ENCODE measurements at places on chromosomes 1 and 21. TPM values are rescaled to one million over a fixed set of nuclear protein-coding genes. Genes with fewer than 3 reads are reported as not detected.

- no peaks in the 10 kb centered on the region for H3K4me1 ChIP-seq
- H3K27me3 ChIP-seq = no peaks in the 10 kb centered on the region
- H3K27ac ChIP-seq = no peak overlapping the region
These were observed 83.2 kb upstream of the PBX1 start for GRCh38 chr1:164475834-164476233.

GRCh38 chr1:244139655-244140054 lies 88.6 kb downstream of the ZBTB18 start:
- H3K27me3 ChIP-seq = no peaks in the 10 kb centered on the region
- H3K4me1 ChIP-seq = no peaks in the 10 kb centered on the region
- H3K36me3 ChIP-seq = no peaks in the 10 kb centered on the region
- no peak overlapping the region for H3K4me3 ChIP-seq
- H3K27ac ChIP-seq = no peak overlapping the region
- DNase-seq = no peak

Gene CA6
- total RNA-seq = not detected

- DNase-seq = no peak
- no peak overlapping the region for H3K27ac ChIP-seq
- no peak overlapping the region for H3K4me3 ChIP-seq
- H3K36me3 ChIP-seq = no peaks in the 10 kb centered on the region
- H3K27me3 ChIP-seq = no peaks in the 10 kb centered on the region
These were observed 88.6 kb downstream of the SELENOF start for GRCh38 chr1:86825319-86825718.

DNA sequence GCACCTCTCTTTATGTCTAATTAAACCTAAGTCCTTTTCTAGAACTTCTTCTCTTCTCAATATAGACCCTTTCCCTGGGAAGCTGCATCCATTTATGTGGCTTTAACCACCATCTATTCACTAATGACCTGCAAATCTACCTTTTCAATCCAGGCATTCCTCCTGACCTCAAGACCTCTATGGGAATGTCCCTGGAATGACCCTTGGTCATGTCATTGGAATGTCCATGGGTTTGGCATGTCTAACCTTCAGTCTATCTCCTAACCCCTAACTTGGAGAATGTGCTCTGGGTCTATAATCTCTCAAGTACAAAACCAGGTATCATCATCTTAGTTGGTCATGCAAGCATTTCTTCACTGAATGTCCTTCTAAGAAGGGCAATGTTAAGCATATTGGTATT lies 196.1 kb downstream of the KCNH1 start:
- H3K27me3 ChIP-seq = no peaks in the 10 kb centered on the region
- H3K4me1 ChIP-seq = no peaks in the 10 kb centered on the region
- no peaks in the 10 kb centered on the region for H3K36me3 ChIP-seq
- H3K27ac ChIP-seq = no peak overlapping the region
- H3K4me3 ChIP-seq = no peak overlapping the region

- peaks cover 6% of the 10 kb centered on the region for H3K4me1 ChIP-seq
- no peaks in the 10 kb centered on the region for H3K27me3 ChIP-seq
- no peak for DNase-seq
- H3K27ac ChIP-seq = no peak overlapping the region
- peaks cover 2% of the 10 kb centered on the region for H3K36me3 ChIP-seq
These were observed 23.8 kb downstream of the OTUD7B start for GRCh38 chr1:149986486-149987296.

All from neural crest cell (in vitro differentiated cells).